ENCODE measurements at places on chromosomes 3 and 15.
A peak's percentile ranks its signal among the peaks of the same experiment; 100 is the strongest.

DNA sequence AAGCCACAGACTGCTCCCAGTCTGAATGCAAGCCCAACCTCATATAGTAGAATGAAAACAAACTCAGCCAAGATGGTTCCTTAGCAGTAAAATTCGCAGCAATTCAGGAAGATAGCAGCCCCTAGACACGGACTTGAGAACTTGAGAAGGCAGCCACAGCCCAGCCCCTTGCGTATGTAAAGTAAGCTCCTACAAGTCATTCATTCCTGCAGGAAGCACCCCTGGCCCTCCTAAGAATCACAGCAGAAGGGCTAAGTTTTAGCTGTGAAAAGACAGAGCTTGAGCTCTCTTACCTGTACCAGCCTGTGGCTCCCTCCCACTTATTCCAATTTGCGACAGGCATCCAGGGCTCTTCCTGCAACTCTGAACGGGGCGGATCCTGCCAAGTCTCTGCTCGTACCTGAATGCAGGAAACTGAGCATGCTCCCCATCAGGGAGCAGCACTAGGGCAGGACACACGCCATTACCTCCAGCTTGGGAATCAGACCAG lies 136.4 kb downstream of the MAGI1 start:
- DNase-seq, result no peak

GRCh38 chr3:25944329-25944728 lies 154.4 kb downstream of the OXSM start:
- DNase-seq, result no peak

DNA sequence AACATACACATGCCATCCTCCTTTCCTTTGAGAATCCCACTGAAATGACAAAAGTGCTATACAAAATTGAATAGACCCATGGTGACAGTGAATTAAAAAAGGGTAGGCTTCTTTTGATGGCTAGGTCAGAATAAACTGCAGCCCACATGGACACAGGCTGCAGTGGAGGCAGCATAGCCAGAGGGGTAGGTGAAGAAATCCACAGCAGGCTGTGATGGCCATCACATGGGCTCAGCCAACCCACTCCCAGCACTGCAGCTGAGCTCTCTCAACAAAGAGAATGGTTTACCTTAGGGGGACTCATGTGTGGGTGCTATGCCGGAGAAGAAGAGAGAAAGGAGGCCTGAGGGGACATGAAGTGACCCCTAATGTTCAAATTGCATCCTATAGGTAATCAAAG lies 331.1 kb downstream of the CHST2 start:
- no peak for DNase-seq

DNA sequence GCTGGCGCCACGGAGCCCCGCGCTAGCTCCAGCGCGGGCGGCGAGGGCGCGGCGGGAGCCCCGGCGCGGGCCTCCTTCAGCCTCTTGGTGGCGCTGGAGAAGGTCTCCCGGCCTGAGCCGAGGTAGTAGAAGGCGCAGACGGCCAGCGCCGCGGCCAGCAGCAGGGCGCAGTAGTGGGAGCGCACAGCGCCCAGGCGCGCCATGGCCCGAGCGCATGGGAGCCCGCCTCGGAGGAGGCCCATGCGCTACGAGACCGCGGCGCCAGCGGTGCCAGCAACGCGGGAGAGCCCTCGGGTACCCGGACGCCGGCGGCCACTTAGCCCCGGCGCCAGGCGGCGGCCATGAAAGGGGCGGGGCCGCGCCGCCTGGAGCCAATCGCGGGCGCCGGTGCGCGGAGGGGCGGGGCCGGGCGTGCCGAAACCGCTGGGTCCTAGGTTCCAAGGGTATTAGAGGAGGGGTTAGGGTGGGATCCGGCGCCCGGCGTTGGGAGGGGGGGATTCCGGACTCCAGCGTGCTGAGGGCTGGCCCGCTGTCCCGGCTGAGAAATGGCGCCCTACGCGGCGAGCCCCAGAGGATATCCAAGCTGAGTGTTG lies at the start of gene XXYLT1:
TSS of gene XXYLT1 (minus strand) at position 343 of the 593 bp plus-strand sequence. CDS start at position 242, 101 bp downstream.
- DNase-seq, result peak; percentile 96

DNA sequence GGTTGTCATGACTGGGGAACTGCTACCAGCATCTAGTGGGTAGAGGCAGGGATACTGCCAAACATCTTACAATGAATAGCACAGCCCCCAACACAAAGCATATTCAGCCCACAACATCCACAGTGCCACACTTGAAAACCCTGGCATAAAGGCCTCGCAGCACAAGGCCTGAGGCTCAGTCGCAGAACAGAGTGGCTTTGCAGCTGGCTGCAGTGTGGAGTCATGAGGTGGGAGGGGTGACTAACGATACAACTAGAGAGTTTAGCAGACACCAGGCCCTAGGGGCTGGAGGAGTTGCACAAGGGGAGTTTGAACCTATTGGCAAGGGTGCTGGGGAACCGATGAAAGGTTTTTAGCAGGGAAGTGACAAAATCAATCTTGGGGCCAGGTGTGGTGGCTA lies 32.1 kb downstream of the GRK7 start:
- DNase-seq, result no peak

DNA sequence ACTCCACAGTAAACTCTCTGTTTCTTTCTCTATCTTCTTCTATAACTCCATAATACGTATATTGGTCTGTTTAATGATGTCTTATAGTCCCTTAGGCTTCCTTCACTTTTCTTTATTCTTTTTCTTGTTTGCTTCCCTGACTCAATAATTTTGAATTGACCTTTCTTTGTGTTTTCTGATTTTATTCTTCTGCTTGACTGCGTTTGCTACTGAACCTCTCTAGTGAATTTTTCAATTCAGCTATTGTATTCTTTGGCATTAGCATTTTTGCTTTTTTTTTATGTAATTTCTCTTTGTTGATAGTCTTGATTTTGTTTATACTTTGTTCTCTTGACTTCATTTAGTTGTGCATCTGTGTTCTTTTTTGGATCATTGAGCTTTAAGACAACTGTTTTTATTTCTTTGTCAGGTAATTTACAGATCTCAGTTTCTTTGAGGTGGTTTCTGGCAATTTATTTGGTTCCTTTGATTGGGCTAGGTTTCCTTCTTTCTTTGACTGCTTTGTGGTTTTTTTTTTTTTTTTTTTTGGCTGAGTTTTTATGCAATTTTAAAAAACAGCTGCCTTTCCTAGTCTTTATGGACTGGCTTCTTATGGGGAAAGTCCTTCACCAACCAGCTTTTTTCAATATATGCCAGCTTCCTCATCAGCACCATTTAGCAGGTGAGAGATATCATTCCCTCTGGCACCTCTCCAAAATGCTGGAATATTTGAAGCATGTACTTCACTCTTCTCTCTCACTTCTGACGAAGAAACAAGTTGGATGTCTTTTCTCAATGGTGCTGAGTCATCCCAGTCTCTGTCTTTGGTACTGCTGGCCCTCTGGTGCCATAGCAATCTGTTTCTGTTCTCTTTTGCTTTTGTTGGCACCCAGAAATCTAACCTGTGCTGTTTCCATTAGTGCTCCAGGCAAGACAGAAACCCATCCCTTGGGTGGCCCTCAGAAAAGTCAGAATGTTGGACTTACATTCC lies 17.6 kb downstream of the RSRC1 start:
- DNase-seq, result no peak

- DNase-seq, result no peak
These were observed 532.8 kb downstream of the PLOD2 start for GRCh38 chr3:145628211-145628610.

- no peak for DNase-seq
These were observed 435.9 kb upstream of the CADM2 start for GRCh38 chr3:84522893-84523292.

- no peak for DNase-seq
These were observed 19.4 kb upstream of the LMCD1 start for GRCh38 chr3:8482263-8482662.

- DNase-seq, result no peak
These were observed 334.7 kb downstream of the NLGN1 start for GRCh38 chr3:173732237-173732636.

GRCh38 chr3:4492208-4493013 lies 737 bp upstream of the ITPR1 start:
- peak; percentile 79 for DNase-seq

DNA sequence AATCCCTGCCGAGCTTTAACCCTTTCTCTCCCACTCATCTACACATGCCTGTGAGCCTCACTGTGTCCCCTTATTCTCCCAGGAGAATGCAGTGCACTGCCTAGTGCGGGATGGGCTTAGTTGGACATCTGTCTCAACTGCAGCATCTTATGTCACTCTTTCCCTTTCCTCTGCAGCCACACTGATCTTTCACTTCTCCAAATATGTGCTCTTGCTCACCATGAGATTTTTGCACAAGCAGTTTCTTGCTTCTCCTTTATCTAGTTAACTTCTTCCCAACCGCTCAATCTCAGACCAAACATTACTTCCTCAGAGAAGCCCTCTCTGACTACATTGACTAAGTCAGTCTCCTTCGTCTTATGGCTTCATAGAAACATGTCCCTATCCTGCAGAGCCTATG lies 292.3 kb downstream of the KBTBD8 start:
- DNase-seq, result no peak

DNA sequence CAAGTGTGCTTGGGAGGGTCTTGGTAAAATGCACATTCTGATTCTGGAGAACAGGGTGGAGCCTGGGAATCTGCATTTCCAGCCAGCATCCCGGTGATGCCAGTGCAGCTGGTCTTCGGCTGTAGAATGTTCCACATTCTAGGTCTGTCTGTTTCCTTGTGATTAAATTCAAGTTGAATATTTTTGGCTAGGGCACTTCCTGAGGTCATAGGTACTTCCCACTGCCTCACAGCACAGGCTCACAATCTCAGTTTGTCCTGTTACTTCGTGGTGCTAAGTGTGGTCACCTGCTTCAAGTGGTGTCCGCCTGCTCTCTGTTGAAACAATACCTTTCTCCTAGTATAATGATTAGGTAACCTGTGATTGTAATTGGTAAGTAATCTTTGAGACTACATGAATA lies 40.1 kb downstream of the FLNB start:
- no peak for DNase-seq

GRCh38 chr15:83483612-83484011 lies 36.5 kb downstream of the SH3GL3 start:
- no peak for DNase-seq

All from upper lobe of right lung (tissue), 1 donor.